ENCODE measurements at places on chromosomes 16 and 17. TPM values are rescaled to one million over a fixed set of nuclear protein-coding genes. Genes with fewer than 3 reads are reported as not detected.

The NPIPB2 gene
- 2.5 TPM for total RNA-seq

The MSLN gene
- 2.5 TPM for total RNA-seq

The PLXDC1 gene
- 0.02 TPM for total RNA-seq

The TOX3 gene
- 0.15 TPM for total RNA-seq

The FAM171A2 gene
- 2.3 TPM for total RNA-seq

The C1QL1 gene
- 28.1 TPM for total RNA-seq

The TBC1D26 gene
- 0.07 TPM for total RNA-seq

The ZNF500 gene
- 9.2 TPM for total RNA-seq

The PPM1E gene
- 0.07 TPM for total RNA-seq

The HSF5 gene
- total RNA-seq = not detected

The SLFN14 gene
- total RNA-seq = not detected

The ELMO3 gene
- 1.1 TPM for total RNA-seq

The CMTM1 gene
- 1.5 TPM for total RNA-seq

The TTYH2 gene
- 1.7 TPM for total RNA-seq

The DLX4 gene
- total RNA-seq = 2.7 TPM

The CES5A gene
- total RNA-seq = not detected

The SDR42E1 gene
- 1.6 TPM for total RNA-seq

The KRTAP9-3 gene
- not detected for total RNA-seq

The MPV17L gene
- total RNA-seq = 4.7 TPM

The CDK12 gene
- 35.1 TPM for total RNA-seq

The PRSS8 gene
- 1.4 TPM for total RNA-seq

The CES3 gene
- total RNA-seq = 2.5 TPM

All from A549 treated with Hydrocortisone at 1 μM for 4 hours (cell line).